ENCODE measurements at places on chromosomes 5 and 9.

DNA sequence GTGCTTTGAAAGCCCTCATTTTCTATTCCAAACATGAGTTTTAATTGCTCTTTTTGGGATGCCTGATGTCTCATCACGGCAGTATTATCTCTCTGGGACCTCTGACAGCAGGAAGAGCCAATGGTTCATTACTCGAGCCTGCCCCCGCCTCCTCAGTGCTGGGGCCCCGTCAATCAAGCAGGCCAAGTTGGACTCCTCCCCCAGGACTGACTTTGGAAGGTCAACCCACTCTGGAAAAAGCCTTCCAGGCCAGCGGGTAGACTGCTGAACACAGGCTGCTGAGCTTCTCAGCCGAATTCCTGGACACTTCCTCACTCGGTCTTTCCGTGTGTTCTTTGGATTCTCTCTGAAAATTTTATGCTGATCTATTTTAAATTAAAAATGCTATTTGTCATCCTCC is 9.5 kb upstream of the BARHL1 start:
- DNase-seq, result no peak

- DNase-seq, result no peak
Observed at GRCh38 chr5:14041528-14042192, 97.2 kb upstream of the DNAH5 start.

DNA sequence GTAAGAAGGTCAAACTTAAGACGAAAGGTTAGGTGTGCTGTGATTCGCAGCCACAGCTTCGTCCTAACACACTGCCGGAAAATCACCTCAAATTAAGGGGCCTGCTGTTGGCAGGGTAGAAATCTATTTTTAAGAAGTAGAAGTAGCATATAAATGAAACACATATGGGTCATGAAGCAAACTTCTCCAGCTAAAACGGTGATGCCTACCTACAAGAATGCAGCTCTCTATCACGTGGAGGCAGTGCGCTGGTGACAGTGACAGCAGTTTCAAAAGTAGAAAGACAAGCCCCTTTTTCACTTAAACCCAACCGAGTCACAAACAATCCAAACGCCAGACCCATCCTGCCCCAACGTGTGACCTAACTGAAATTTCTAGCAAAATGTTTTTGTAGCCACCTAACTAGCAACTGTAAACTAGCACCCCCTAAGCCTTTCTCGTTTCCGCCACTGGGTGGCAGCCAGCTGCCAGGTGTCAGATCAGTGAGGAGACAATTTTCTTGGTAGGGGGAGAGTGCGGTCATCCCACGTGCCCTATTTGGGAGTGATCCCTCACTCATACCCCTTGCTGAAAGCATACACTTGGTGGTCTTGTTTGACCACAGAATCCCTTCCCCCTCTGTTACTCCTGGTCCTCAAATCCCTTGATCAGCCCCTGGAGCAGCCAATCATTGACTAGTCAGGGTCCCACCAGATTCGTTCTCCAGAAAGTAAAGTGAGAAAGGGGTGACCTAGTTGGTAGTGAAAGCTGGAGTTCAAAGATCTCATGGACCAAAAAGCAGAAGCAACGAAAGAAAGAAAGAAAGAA is 71.8 kb upstream of the MAMDC2 start:
- peak; percentile 3 for DNase-seq

- no peak for DNase-seq
Observed at GRCh38 chr9:70408393-70409040, 5.9 kb downstream of the KLF9 start.

All from stimulated activated CD4-positive, alpha-beta T cell treated with anti-CD3 and anti-CD28 coated beads, Interleukin-2, amount 100 ng/mL, for 4 hours (primary cell).